ENCODE measurements at places on chromosomes 7 and 10.

DNA sequence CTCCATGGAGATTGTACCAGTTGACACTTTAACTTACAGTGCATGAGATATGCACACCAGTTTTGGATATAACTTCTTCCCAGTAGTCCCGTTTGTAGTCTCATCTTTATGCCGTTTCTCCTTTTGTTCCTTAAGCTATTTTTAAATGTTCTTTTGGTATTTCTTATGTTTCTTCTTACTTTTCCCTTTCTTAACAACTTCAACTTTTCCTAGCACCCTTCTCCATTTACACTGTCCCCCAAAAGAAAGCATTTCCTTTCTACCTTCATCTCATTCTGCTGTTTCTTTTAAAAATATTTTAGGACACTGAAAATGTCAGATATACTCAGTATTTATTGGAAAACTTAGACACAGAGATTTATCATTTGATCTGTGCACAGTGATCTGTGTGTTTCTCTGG is 1.5 kb downstream of the PSMC2 start:
- DNase-seq = no peak

DNA sequence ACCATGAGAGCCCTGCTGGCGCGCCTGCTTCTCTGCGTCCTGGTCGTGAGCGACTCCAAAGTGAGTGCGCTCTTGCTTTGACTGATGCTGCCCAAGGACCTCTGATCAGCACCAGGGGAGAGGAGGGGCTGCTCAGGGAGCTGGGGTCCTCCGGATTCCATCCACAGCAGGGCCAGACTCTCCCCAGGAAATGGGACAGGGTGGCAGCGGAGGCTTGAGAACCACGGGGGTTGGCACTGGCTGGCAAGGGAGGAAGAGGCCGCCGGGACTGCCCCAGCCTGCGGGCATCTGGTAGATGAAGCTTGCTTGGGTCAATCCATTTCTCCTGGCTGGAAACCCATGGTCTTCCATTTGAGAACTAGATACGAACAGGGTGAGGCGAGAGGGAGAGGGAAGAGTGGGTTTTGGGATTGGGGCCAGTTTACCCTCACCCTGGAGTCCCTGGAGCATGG is 647 bp downstream of the PLAU start:
- DNase-seq = no peak

- DNase-seq = no peak
Measured at GRCh38 chr10:73646598-73647041, 5.3 kb upstream of the MYOZ1 start.

DNA sequence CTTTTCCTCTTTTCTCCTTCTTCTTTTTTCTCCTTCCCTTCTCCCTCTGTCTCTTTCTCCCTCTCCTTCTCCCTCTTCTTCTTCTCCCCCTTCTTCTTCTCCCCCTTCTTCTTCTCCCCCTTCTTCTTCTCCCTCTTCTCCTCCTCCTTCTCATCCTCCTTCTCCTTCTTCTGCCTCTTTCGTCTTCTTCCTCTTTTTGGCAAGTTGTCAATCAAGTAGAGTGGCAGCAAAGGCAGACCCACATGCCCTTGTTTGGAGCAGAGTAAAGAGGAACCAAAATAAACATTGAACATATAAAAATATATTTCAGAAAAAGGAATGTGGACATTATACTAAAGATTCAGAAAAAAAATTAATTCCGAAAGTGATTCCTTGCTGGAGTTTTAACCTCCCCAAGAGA is 59.6 kb upstream of the ZNF33B start:
- DNase-seq = no peak

GRCh38 chr10:61890430-61890829 is 11.1 kb upstream of the ARID5B start:
- DNase-seq = no peak

DNA sequence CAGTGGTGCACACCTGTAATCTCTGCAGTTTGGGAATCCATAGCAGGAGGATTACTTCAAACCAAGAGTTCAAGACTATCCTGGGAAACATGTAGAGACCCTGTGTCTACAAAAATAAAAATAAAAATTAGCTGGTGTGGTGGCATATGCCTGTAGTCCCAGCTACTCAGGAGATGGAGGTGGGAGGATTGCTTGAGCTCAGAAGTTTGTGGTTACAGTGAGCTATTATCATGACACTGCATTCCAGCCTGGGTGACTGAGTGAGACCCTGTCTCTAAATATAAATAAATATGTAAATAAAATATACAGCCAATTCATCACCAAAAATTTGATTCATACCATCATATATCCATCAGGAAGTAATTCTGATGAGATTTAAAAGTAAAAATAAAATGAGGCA is 60.9 kb downstream of the ANKRD7 start:
- DNase-seq = no peak

GRCh38 chr10:61628875-61629513 is 33.7 kb upstream of the CABCOCO1 start:
- no peak for DNase-seq

GRCh38 chr7:127580612-127581011 is 4.8 kb downstream of the GCC1 start:
- DNase-seq = no peak

- peak; percentile 5 for DNase-seq
Measured at GRCh38 chr10:79196470-79197461, 128.0 kb downstream of the ZMIZ1 start.

- DNase-seq = no peak
Measured at GRCh38 chr7:82674268-82674667, 230.7 kb upstream of the CACNA2D1 start.

DNA sequence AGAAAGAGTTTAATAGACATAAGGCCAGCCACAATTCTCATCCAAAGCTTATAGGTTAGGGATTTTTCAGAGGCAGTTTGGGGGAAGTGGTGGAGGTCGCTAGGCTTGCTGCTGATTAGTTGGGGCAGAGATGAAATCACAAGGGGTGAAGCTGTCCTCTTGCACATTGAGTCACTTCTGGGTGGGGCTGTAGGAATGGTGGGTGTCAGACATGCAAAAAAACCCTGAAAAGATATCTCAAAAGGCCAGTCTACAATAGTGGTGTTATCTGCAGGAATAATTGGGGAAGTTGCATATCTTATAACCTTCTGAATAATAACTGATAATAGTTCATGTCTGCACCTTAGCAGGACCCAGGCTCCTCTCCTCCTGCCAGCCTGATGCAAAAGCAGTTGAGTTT is 2.1 kb downstream of the FAM24B start:
- no peak for DNase-seq

DNA sequence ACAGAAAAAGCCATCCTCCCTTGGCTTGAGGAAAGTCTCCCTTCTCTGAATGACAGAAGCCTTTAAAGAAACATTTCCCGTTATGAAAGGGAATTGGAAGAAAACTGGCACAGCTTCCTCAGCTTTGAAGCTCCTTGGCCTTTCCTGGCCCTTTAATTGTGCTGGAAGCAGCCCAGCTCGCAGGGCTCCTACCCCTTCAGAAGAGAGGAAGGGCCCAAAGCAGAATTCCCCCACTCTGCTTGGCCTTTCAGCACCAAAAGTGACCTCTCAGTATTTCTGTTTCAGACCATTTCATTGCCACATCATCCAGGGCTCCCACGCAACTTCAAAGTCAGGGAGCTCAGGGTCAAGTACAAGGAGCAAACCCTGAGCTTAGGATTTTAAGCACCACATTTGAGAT is 4.2 kb downstream of the AFAP1L2 start:
- DNase-seq = no peak

GRCh38 chr7:111050875-111051416 is 40.0 kb upstream of the LRRN3 start:
- DNase-seq = no peak

- DNase-seq = no peak
Measured at GRCh38 chr7:132655131-132655727, 79.0 kb upstream of the PLXNA4 start.

- DNase-seq = no peak
Measured at GRCh38 chr10:72679838-72680241, 12.1 kb upstream of the MCU start.

DNA sequence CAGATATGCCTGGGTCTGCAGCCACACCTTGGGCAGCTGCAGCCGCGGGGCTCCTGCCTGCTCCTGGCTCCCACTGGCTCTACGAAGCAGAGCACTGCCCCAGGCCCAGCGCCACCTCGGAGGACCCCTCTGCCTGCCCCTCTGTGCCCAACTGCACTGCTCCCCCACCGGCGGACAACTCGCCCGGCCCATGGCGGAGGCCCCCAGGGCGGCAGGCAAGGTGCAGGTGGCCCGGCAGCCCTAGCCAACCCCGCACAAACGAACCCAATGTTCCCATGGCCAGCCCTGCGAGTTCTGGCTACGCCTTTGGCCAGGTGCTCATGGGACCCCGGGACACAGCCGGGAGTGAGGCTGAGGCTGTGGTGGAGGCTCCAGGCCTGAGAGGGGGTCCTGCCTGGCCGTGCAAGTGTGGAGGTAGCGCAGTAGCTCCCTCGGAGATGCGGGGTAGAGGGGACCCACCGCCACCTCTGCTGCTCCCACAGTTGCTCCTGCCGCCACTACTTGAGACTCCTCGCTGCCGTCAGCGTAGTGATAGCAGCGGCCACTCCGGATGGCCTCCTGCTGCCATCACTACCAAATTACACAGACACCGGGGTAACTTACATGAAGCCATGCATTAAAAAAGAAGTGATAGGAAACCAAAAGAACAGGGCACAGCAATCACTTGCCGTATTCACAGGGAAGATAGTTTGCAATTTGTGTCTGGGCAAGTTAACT is 97.3 kb upstream of the SP4 start:
- DNase-seq = no peak

DNA sequence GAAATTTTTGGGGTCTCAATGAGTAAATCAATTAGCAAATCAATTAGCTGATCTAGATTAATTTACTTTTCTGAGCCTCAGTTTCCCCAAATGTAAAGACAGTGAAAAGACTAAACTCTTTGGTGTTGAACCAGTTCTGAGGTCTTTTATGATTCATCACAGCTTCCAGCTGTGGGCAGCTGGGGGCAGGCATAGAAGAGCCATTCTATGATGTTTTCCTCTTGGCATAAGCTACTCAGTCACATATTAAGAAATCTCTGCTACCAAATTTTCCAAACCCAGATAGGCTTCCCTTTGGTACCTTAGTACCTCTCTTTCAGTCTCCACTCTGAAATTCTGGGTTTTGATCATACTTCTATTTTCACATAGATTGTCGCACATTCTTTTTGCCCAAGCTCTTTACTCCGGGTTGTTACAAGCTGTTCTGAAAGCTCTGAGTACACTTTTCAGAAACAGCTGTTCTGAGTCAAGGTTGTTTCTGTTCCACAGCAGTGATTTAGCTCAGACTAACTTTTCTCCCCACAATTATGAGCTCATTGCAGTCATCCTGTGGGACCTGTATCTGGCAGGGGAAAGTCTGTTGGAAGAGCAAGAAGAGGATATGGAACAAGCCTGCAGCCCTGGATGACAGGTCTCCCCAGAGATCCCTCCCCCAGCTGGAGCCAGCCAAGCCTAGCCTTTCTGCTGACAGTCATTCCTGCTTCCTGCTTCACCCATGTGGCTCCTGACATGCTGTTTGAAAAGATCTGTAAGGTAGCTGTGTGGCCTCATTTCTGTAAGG is 599.6 kb upstream of the GHITM start:
- peak; percentile 53 for DNase-seq

- no peak for DNase-seq
Measured at GRCh38 chr7:31883761-31884164, 186.4 kb downstream of the PDE1C start.

- no peak for DNase-seq
Measured at GRCh38 chr7:51374936-51375335, 58.3 kb upstream of the COBL start.

DNA sequence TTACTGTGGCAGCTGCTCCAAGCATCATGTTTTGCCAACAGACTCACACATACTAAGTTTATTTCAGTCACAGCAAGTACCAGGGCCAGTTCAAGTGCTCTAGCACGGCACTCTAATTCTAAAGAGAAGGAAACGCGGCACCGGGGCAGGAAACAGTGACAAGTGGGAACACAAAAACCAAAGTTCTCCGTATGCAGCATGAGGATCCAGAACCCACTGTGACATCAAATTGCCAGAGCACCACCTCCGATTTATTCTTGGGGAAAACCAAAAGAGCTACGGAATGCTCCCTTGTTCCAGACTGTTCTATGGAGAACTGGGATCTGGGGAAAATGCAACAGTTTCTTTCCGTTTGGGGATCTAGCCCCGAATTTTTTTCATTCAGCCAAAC is 448 bp upstream of the PTER start:
- DNase-seq = no peak

DNA sequence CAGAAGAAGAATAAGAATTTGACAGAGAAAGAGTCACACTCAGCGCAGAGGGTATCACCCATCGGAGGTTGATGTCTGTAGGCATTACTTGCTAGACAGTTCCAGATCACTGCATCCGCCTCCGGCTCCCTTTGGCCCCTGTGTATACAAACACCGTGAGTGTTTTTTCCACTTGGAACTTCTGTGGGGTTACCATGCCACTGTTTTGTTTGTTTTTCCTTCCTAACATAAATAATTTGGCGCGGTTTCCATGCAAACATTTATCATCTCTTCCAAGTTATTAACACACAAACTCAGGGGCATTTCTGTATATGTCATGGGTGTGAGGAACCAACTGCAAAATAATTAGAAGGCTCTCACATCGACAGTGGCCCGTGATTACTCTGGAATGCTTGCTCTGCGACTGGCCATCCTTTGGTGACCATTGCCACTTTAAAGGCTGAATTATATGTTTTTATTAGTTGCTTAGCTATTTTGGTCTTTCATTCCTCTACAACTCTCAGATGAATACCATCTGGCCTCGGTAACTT is 612.2 kb upstream of the MKI67 start:
- no peak for DNase-seq

DNA sequence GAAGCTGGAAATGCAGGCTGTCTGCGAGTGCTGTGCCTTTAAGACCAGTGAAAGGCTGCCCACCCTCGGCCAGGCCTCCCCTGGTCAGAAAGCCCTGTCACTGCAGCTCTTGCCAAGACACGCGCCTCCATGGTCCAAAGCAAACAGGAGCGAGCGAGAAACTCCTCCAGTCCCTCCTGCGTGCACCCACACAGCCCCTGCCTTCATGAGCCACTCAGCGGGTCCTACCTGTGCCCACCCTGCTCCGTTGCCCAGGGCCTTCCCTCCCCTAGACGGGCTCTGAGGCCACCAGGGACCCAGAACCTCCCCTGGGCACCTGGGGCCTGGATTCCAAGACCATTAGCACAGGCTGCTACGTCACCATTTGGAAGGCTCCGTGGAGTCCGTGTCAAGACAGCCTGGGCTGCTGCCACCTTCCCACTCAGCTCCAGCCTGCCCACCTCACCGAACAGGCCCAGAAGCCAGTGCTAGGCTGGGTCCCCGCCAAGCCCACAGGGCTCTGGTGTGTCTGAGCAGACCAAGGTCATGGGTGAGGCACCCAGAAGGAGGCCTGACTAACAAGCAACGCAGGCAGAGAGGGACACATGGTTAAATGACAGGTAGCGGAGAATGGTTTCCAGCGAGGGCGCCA is 144.5 kb downstream of the NEURL1 start:
- DNase-seq = no peak

GRCh38 chr7:152501506-152501905 is 65.7 kb upstream of the KMT2C start:
- no peak for DNase-seq

DNA sequence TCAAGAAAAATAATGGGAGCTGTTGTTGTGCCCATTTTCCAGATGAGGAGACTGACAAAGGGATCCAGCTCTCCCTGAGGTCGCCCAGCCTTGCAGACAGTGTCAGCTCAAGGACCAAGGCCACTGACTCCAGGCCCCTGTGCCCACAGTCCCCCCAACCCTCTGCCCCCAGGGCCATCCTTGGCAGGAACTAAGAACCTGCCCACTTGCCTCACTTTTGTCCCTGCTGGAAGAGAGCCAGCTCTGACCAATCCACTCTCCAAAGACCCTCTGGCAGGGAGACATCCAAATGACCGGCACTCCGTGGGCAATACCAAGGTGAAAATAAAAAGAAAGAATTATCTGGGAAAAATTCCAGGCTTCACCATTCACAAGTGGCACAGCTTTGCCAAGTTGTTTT is 101.3 kb downstream of the TCERG1L start:
- DNase-seq = no peak

GRCh38 chr10:80160361-80161320 is 28.1 kb downstream of the PLAC9 start:
- no peak for DNase-seq
